NCI-H1436 treated with DMSO at 0.1 percent for 48 hours (cell line): ENCODE measurements at places on chromosomes 1 and 21.

DNA sequence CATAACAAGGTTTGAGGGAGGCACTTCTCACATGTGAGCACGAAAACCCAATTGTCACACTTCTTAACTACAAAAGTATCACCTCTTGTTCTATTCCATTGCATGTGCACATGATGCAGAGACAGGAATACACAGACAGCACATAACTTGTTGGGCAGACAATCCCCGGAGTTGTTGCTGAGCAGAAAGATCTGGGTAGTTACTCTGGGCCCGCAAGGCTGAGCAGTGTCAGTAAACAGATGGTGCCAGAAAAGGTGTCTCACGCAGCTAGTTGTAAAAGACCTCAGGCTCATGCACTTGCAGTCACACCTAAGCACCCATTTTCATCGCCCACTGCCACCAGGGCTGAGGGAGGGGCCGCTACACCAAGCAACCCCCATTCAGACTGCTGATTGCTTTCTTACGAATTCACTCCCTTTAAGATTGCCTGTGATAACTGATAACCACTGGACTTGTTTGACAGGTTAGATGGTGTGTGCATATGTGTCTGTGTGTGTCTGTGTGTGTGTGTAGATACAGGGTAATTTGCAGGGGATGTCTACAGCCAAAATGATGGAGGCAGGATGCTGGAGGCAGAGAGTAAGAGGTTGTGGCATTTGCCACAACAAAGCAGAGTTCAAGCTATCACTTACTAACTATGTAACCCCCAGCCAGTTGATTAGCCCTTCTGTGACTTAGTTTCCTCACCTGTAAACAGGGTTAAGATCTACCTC, 4.2 kb downstream of the LGR6 start:
- no peak for DNase-seq

GRCh38 chr1:43602990-43603389, 47.0 kb upstream of the KDM4A start:
- DNase-seq = no peak

DNA sequence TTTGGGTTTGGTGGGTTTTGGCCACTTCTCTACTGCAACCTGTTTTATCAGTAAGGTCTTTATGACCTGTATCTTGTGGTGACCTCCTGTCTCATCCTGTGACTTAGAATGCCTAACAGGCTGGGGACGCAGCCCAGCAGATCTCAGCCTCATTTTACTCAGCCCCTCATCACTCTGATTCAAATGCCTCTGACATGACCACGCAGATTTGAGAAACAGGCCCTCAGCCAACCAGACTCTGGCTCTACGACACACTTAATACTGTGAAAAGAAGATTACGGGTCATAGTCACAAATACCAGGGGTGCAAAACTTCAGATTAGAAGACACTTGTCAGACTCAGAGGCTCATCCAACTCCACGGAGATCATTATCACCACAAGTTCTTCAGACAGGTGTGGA, 28.3 kb upstream of the KIF26B start:
- DNase-seq = no peak

DNA sequence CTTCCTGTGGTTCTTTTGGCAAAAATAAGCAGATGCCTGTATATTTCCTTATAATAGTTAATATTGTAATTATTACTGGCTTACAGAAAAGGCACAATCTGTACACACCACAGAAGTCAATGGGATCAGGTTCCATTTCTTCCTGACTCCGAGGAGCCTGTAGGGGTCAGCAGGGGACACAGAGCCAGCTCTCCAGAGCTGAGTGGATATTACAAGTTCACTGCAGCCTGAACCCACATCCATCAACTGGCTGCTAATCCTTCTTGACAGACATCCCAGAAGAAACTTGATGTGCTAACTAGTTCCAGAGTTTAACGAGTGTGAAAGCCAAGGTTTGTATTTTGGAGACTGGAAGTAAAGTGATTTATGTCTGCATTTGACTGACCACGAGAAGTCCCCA, 203.8 kb downstream of the LMX1A start:
- no peak for DNase-seq

GRCh38 chr1:234845097-234845660, 235.2 kb upstream of the IRF2BP2 start:
- no peak for DNase-seq

DNA sequence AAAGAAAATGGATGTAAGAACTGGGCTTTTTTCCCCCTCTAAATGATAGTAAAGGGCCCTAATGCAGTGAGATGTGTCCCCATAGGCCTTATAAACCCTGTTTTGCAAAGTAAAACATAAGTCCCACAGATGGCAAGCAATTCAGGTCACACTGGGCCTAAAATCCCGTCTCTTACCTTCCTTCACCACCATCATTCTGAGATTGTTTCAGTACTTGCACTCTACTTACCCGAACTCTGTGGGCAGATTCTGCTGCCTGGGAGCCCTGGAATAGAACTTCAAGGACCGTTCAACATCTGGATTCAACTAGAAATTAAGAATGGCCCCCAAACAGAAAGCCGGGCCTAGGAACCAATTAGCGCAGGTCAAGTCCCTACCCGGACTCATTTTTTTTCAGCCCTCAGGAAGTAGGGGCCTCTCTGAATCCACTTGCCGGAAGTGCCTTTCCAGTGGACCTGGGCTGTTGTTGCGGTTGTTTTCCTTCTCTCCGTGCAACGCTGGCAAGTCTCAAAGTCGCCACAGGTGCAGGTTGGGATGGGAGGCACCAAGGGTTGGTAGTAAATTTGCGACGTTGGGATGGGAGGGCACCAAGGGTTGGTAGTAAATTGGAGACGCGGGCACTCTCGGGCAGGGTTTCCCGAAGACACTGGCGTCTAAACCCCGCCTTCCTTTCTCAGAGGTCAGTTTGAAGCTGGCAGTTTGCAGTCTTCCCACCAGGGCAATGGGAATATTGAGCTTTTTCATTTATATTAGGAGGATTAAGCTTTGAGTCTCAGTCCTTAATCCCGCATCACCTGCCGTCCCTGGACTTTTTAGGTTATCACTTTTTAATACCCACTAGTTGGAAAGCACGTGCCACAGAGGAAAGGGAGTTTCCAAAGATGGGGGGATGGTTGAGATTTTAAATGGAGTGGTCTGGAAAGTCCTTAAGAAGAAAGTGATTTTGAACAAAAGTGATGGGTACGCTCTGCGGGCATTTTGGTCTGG, at the start of gene TMEM69:
Gene TMEM69, plus strand, starts transcription at position 428 of the 987 bp plus-strand sequence. CDS start 2,888 bp downstream, outside the sequence.
- DNase-seq = peak; percentile 46

DNA sequence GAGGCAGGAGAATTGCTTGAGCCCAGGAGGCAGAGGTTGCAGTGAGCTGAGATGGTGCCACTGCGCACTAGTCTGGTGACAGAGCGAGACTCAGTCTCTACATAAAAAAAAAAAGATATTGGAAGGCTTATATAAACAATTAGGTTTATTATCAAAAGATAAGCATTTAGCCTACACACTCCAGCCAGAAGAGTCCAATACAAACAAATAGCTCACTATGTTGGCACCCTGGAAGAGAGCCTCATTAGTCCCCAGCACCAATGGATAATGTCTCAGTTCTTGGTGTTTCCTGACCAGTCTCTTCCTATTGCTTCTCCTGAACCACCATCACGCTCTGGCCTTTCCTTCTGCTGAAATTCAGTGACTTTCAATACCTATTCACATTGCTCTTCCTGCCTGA, 48.6 kb upstream of the ATP1A1 start:
- DNase-seq = no peak
